ENCODE measurements at places on chromosomes 3 and 15.

DNA sequence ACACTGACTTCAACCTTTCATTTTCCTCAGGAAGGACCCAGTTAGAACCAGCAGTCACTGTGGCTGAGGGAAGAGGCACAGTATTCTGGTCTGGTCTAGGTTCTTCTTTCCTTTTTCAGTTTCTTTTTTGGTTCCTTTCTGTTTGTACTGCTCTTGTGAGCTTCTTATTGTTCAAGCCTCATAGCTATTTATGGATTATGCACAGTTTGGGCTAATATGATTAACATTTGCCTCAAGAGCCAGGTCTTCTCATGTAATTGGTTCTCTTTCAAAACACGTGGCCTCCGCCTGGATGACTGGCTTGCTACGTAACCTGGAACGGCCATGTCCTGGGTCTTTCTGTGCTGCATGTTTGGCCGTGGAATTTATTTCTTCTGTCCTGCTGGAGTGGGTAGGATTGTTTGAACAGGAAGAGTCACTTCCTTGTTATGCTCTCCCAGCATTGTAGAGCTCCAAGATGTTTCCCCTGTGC lies 43.3 kb downstream of the RBMS3 start:
- no peak for DNase-seq

DNA sequence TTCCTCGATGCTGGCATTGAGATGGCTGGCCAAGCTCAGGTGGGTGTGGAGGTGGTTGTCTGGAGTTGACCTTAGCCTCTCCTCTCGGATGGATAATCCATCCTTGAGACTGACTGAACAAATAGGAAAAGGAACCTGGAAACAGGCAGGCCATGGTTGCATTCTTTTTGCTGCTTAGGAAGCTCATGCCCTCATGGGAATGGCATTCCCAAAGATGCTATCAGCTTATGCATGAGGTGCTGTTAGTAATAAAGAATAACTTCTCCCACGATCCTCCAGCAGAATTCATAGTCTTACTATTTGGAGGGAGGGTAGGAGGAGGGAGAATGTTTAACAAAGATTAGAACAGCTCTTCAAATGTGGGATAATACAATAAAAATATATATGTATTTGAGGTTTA lies 303.0 kb upstream of the TPM1 start:
- no peak for DNase-seq

DNA sequence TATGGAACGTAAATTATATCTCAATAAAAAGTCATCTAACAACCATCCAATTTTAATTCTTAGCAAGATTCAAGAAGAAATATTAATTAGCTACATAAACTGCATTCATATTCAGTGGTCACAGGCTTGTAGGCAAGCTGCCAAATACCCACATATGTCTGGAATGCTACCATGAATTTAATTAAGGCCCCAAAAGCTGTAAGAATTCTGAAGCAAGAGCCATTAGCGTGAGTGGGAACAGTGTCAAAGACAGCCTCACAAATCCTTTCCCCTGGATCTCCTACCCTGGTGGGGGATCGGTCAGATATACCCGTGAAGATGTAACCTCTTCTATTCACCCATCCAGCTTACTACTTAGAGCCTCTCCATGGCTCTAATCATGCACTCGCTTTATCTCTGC lies 40.0 kb downstream of the ATG7 start:
- DNase-seq, result no peak

- no peak for DNase-seq
These were observed 366.8 kb upstream of the ZNF385D start for GRCh38 chr3:22117751-22118346.

GRCh38 chr3:177441813-177442646 lies 244.7 kb upstream of the TBL1XR1 start:
- no peak for DNase-seq

GRCh38 chr15:58518626-58519025 lies 86.8 kb downstream of the LIPC start:
- no peak for DNase-seq

GRCh38 chr3:178480795-178481194 lies 55.4 kb upstream of the KCNMB2 start:
- DNase-seq, result no peak

DNA sequence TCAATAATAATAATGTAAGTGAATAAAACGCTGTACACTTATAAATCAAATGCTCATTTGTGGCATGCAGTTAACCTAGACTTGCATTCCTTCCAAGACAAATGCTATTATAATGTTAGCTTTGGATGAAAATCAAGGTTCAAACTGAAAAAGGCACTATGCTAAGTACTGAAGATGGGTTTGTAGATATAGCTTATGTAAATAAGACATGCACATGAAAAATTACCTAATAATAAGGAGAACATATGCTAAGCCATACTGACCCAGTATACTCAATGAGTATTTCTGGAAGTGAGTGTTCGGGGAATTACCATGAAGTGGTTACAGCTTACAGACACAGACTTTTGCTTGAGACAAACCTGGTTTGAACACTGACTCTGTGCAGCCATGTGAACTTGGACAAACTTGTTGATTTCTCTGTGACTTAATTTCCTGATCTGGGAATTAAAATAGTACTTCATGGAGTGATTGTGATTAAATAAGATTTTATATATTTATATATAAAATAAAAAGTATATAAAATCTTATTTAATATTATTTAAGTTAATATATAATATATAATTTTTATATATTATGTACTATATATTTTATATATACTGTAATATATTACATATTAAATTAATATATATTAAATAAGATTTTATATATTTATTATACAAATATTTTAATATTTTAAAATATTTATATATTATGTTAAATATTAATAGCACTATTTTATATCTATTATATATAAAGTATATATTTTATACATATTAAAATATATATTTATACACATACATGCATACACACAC lies 159.2 kb downstream of the ZPLD1 start:
- DNase-seq, result no peak

DNA sequence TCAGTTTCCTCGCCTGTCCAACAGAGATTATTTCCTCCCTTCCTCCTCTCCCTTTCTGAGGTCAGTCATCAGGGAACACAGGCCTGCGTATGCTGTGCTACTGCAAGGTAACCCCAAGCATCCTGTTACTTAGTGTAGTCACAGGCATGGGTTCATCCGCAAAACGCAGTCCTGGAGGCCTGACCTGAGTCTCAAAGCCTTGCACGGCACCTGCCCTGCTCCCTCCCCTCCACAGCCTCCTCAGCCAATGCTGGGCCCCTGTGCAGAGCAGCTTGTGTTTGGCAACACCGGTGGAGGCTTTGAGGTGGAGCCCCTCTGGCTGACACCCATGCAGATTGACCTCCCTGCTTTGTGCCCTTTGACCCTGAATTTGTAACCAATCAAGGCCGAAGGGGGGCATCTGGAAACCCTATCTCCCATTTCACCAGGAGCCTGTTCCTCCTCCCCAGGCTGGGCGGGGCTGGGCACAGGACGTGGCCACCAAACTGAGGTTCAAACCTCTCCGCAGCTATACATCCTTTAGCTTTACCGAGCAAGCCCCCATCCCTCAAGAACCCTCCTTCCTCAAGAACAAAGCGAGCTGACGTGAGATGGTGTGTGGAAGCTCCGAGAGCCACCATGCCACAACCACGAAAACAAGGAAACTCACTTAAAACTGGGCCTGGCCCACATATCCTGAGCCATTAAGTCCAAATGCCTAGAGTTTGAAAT lies 21.5 kb downstream of the TKT start:
- DNase-seq, result no peak

GRCh38 chr15:59741274-59741906 lies 52.3 kb upstream of the BNIP2 start:
- DNase-seq, result no peak

GRCh38 chr3:76047368-76047767 lies 262.0 kb upstream of the ZNF717 start:
- DNase-seq, result no peak

GRCh38 chr3:11606865-11607440 lies 36.8 kb downstream of the VGLL4 start:
- DNase-seq, result no peak

- DNase-seq, result no peak
These were observed 139.4 kb upstream of the PFN2 start for GRCh38 chr3:150110097-150110496.

DNA sequence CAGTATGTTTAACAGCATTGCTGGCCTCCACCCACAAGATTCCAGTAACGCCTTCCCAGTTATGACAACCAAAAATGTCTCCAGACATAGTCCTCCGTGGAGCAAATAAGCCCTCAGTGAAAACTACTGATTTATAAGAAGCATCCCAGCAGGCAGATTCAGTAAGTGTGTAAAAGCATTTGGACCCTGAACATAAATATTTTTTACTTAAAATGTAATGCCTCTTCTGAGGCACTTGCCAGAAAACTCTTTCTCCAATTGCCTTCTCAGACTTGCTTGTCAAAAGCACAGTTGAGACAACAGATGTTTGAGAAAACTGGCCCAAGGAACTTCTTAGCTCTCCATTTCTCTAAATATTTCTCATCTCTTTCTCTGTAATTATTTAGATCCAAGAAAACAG lies 31.8 kb upstream of the DCLK3 start:
- DNase-seq, result no peak

- DNase-seq, result no peak
These were observed 76.7 kb upstream of the DCBLD2 start for GRCh38 chr3:98978068-98978811.

DNA sequence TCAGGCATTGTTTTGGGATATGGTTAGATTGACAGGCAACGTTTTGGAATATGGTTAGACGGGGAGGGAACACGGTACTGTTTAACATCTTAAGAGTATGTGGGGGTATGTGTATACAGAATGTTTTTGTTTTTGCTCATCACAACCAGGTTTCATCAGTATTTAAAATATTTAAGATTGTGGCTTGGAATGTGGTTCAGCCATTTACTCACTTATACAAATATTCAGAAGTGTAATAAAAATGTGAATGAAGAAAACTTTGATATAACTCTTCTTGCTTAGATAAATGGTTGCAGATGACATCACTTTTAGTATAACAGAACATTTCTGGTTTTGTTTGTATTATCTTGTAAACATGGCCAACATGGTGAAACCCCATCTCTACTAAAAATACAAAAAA lies 3.9 kb upstream of the PAK2 start:
- no peak for DNase-seq

DNA sequence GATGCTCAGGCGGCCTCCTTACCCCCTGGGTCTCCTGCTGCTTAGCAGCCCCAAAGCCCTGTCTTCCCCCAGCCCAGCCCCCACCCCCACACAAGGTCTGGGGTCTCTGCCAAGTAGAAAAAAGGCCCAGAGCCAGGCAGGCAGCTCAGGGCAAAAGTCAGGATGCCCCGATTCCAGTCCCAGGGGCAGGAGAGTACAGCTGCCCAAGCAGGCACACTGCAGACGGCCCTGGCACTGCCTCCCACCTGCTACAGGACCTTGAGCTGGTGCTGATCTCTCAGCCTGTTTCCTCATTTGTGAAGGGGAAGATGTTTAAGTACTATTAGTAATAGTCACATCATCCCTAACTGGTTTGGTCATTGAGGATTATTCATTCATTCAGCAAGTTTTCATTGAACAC lies 12.6 kb downstream of the TMEM43 start:
- no peak for DNase-seq

DNA sequence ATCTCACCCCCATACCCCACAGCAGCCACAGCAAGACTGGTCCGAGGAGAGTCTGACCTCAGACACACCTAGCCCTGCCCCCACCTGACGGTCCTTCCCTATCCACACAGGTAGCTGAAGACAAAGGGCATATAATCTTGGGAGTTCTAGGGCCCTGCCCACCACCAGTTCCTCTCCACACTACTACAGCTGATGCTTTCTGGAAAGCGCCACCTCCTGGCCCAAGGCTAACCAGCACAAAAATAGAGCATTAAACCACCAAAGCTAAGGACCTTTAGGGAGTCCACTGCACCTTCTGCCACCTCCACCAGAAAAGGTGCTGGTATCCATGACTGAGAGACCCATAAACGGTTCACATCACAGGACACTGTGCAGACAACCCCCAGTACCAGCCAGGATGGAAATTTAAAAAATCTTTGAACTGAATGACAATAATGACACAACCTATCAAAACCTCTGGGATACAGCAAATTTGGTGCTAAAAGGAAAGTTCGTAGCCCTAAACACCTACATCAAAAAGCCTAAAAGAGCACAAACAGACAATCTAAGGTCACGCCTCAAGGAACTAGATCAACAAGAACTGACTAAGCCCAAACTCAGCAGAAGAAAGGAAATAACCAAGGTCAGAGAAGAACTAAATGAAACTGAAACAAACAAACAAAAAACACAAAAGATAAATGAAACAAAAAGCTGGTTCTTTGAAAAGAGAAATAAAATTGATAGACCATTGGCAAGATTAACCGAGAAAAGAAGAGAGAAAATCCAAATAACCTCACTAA lies 122.1 kb upstream of the TPRG1 start:
- no peak for DNase-seq

DNA sequence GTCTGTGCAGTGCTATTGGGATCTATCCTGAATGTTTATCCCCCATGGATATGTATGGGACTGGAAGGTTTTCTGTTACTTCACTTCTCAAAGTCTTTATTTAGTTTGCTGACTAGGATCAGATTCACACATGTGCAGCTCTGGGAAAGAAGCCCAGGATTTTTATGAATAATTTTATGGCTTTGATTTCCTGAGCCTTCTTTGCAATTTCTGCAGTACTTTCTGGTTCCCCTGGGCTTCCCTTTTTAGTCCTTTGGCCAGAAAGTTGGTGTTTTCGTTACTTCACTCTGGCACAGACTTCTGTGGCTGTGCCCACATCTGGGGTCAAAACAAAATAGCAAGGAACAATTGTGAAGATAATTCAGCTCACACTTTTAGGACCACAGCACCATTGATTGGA lies 721.0 kb downstream of the OTOL1 start:
- no peak for DNase-seq

- no peak for DNase-seq
These were observed 313.2 kb upstream of the MME start for GRCh38 chr3:154766765-154767503.

GRCh38 chr3:71008350-71008935 lies 575.1 kb downstream of the FOXP1 start:
- no peak for DNase-seq

DNA sequence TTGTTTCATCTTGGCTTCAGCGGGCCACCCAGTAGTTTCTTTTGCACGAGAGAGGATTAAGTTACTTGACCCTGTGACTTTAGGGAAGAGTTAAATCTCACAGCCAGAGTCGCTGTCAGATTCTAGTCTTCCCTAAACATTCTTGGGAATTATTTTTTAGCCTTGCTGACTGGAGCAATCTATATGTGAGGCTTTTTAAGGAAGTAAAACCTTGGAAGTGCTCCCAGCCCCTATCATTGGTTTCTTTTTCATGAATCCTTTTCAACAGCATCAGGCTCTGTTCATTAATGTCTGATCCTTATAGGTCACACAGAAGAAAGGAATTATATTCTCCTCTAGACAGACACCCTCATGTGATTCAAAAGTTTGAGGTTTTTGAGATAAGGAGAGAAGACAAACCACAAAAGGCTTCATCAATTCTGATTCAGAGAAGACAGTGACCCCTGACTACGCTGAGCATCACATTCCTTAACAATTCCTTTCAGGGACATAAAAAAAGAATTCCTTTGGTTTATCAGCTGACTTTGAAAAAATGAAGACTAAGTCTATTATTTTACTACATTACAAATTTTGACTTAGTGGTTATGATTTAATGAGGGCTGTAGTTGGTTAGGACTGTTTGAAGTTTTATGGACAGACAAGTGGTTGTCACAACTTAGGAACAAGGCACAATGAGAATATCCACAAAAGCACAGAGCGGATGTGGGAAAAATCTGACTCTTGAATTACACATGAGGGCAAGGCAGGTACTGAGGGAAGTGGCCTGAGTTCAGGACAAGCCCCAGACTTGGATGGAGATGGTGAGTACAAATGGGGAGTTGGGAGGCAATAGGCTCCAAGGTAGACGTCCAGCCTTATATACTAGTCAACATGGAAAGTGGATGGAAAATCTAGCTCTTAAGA lies 171.1 kb upstream of the STT3B start:
- DNase-seq, result no peak

Measured in activated CD8-positive, alpha-beta memory T cell treated with anti-CD3 and anti-CD28 coated beads for 48 hours (primary cell).